ENCODE measurements at places on chromosomes 11 and 22. TPM values are rescaled to one million over a fixed set of nuclear protein-coding genes. Genes with fewer than 3 reads are reported as not detected.

DNA sequence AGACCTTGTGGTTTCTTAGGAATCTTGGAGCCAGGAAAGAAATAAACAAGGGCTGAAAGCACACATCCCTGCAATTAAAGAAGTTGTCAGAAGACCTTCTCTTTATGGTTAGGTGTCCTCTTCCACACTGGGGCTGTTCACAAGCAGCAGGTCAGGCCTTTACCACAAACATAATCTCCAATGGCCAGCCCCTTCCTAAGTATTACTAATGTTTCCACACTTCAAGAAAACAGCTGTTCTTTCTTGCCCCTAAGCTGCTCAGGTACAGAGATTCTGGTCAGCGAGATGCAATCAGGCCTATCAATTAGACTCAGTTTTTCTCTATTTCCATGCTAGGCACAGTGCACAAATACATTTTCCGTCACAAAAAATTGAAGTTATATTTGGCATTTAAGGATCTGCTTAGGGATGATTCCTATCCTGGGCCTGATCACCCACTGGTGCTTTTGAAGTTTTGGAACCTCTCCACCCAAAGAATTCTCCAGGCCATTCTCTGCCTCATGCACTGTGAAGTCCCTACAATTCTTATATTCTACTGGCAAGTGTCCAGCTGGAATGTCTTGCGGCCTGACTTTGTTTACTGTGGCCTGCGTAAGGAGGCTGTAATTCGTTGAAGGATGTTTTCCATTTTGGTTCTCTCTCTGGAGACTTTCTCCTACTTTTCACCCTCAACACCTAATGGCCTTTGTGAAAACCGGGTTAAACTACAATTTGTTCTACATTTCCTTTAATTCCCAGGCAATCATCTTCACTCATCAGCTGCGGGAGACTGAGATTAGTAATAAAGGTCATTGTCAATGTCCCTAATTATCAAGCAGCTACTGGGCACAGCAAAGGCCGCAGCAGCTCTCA lies 5.1 kb downstream of the PRAME start:
- DNase-seq = no peak

DNA sequence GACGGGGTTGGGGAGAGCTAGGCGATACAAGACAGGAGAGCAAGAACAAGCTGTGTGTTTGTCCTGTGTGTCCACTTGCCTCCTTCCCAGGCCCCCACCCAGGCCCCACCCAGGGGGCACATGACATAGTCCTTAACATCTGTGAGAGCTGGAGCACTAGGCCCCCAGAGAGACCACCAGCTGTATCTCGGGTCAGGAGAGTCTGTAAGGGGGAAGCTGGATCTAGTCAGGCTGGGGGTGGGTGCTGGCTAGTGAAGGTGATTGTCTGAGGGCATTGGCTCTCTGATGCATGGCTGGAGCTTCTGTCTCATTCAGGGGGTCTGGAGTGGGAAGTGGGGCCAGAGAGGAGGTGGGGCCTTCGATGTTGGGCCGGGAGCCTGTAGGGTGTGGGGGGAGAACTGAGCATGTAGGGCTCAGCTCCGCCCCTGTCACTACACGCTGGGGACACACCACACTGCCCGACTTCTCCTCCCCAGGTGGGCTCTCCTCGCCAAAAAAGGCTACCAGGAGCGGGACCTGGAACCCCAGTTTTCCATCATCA lies 571 bp downstream of the P2RX6 start:
- DNase-seq = no peak

- DNase-seq = no peak
Measured at GRCh38 chr11:117944554-117944953, 15.4 kb upstream of the TMPRSS13 start.

- no peak for DNase-seq
Measured at GRCh38 chr11:78520230-78520629, 54.4 kb downstream of the NARS2 start.

GRCh38 chr22:30909306-30909705 lies 59.3 kb downstream of the MORC2 start:
- no peak for DNase-seq

DNA sequence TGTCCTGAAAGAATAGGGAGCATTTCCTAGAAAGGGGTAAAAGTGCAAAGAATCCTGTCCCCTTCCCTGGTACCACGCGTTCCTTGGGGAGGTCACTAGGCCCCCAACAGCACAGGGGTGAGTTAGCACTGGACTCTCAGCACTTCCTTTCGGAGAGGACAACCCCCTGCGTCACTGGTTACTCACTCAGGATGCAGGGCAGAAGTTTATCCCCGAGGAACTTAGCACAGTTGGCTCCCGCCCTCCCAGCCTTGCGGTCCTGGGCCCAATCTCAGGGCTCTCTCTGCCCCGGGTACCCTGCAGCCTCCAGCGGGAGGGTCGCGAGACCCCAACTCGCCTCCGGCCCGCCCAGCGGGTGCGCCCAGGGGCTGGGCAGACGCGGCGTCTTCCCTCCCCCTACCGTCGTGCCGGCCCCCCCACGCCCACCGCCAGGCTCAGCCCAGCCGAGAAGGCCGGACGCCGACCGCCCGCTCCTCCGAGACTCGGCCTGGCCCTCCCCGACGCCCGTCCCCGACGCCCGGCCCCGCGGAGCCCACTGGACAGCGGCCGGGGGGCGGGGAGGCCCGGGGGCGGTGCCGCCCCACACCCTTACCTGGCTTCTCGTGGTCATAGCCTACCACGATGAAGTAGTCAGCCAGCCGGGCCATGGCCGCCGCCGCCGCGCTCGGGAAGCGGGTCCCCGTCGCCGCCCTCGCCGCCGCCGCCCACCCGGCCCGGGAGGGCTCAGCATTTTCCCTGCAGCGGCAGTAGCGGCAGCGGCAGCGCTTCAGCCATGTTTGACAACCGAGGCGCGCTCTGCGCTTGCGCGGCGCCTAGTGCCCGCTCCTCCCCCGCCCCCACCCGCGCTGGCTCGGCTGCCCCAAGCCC lies at the start of gene SBF2:
TSS of gene SBF2 (minus strand) at position 797 of the 867 bp plus-strand sequence. CDS start at position 647, 150 bp downstream.
- DNase-seq = peak; percentile 85

- no peak for DNase-seq
Measured at GRCh38 chr22:17201285-17201945, 17.8 kb downstream of the ADA2 start.

The MMP12 gene
- not detected for total RNA-seq

The UPK3A gene
- not detected for total RNA-seq

The SYT9 gene
- total RNA-seq = not detected

The ABTB2 gene
- 1.8 TPM for total RNA-seq

The CARD18 gene
- total RNA-seq = not detected

The APOL5 gene
- total RNA-seq = not detected
